Activated naive CD4-positive, alpha-beta T cell treated with anti-CD3 and anti-CD28 coated beads, Interleukin-2, amount 10 ng/mL, durations not matched to agents 7 days and 5 days (primary cell): ENCODE measurements at places on chromosomes 7 and 10.

DNA sequence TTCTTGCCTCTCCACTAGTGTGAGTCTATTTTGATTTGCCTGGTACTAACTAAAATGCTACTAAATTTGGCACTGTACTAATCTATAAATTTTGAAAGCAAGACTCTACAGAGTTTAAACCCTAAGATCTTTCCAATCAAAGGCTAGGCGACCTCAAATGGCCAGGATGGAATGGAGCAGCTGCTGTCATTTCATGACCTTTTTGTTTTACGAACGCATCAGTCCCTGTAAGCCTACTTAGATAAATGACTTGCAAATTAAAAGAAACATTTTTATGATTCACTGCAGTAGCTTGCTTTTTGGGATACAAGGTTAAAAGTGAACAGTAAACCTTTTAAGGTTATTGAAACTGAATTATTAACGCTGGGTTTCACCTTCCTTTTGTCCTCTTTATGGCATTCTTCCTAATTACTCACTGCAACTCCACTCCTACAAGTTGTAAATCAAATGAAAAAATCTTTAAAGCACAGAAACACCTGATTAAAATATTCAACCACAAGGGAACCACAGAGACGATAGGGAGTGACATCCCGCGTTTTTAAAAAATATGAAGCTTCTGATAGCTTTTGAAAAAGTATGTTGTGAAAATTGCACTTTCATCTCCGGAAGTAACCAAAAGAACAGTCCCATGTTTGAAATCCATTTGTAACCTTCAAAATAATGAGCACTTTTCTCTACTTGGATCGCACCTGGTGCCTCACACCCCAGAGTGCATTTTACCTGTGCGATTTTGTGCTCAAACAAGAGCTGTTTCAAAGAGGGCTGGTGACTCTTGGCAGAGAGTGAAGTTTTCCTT is 595.1 kb downstream of the PARD3 start:
- H3K36me3 ChIP-seq: no peaks in the 10 kb centered on the region
- H3K4me1 ChIP-seq: peaks cover 13% of the 10 kb centered on the region
- DNase-seq: no peak
- no peak overlapping the region for H3K4me3 ChIP-seq
- no peaks in the 10 kb centered on the region for H3K27me3 ChIP-seq

DNA sequence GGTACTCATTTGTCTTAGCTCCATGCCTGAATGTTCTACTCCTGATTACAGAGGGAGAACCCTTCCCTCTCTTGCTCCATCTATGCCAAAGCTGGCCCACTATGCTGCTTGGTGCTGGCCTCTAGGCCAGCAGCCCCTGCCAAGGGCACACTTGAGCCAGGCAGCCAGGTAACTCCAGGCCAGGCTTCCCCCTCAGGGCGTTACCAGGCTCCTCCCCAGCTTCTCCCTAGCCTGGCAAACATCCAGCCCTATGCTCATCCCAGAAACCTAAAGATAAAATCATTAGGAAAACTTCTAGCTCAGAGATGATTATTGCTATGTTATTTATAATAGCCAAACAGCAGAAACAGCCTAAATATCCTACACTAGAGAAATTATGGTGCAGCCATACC is 103.7 kb downstream of the KCNMA1 start:
- no peak overlapping the region for H3K27ac ChIP-seq
- H3K27me3 ChIP-seq: no peaks in the 10 kb centered on the region
- no peak overlapping the region for H3K4me3 ChIP-seq

GRCh38 chr7:157228864-157229422 is 90.2 kb downstream of the UBE3C start:
- peaks cover 28% of the 10 kb centered on the region for H3K36me3 ChIP-seq
- H3K4me3 ChIP-seq: no peak overlapping the region
- peak overlapping the region; percentile 37 for H3K27ac ChIP-seq
- no peaks in the 10 kb centered on the region for H3K27me3 ChIP-seq
- peaks cover 2% of the 10 kb centered on the region for H3K4me1 ChIP-seq

DNA sequence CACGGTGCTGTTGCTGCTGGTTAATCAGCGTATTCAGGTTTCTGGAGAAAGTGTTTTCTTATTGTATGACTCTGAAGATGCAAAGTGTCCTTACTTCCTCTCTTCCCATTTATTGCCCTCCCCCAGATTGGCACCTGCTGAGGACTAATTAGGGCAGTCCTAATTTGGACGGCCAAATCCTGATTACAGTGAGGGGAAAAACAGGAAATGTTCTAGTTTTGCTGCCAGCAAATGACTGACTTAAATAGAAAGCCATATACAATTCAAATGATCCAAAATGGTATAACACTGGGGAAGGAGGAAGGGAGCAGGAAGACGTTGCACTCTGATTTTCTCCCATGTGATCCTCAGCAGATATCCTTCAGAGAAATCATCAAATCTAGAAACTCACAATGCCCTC is 222.4 kb upstream of the LRGUK start:
- H3K4me3 ChIP-seq: no peak overlapping the region
- DNase-seq: no peak
- no peak overlapping the region for H3K27ac ChIP-seq
- H3K27me3 ChIP-seq: no peaks in the 10 kb centered on the region
- H3K4me1 ChIP-seq: no peaks in the 10 kb centered on the region

DNA sequence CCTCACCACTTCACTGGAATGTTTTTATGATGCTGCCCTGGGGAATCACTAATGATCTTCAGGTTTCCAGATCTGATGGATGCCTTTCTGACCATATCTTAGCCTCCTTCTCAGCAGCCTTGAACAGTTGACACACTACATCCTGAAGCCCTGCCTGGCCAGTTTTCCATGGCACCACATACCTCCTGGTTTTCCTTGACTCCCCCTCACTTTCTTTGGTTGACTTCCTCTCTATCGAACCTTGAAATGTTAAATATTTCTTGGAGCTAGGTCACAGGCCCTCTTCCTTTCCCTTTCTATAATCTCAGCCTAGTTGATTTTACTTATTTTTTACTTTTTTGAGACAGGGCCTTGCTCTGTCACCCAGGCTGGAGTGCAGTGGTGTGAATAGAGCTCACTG is 108.8 kb upstream of the CDK1 start:
- H3K36me3 ChIP-seq: peaks cover 11% of the 10 kb centered on the region
- no peaks in the 10 kb centered on the region for H3K27me3 ChIP-seq
- H3K4me1 ChIP-seq: no peaks in the 10 kb centered on the region
- no peak overlapping the region for H3K4me3 ChIP-seq
- DNase-seq: no peak

GRCh38 chr7:17331891-17332501 is 33.5 kb downstream of the AHR start:
- no peaks in the 10 kb centered on the region for H3K27me3 ChIP-seq
- H3K27ac ChIP-seq: no peak overlapping the region
- no peak for DNase-seq
- H3K36me3 ChIP-seq: peaks cover 52% of the 10 kb centered on the region
- no peak overlapping the region for H3K4me3 ChIP-seq

GRCh38 chr10:52198540-52198939 is 115.5 kb upstream of the DKK1 start:
- no peaks in the 10 kb centered on the region for H3K27me3 ChIP-seq
- no peaks in the 10 kb centered on the region for H3K4me1 ChIP-seq
- H3K27ac ChIP-seq: no peak overlapping the region
- H3K4me3 ChIP-seq: no peak overlapping the region
- H3K36me3 ChIP-seq: no peaks in the 10 kb centered on the region

DNA sequence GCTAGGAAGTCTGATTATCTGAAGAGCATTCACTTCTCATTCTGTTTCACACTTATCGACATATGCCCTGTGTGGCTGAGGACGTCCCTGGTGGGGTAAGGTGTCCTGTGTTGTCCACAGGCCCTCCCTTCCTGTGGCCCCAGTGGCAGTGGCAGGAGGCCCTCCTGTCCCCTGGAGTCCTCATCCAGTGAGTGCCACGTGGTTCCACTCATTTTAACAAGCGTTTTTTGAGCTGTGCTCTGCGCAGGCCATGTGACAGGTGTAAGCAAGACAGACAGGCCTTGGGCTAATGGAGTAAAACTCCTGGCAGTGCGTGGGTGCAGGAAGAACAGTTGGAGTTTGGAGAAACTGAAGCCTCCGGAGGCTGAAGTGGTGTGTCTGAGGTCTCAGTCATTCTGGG is 39.3 kb upstream of the PPIF start:
- H3K27ac ChIP-seq: no peak overlapping the region
- no peak for DNase-seq
- peaks cover 23% of the 10 kb centered on the region for H3K36me3 ChIP-seq
- peaks cover 4% of the 10 kb centered on the region for H3K4me1 ChIP-seq

GRCh38 chr10:68406111-68406814 is 814 bp downstream of the RUFY2 start:
- peak overlapping the region; percentile 76 for H3K27ac ChIP-seq
- no peaks in the 10 kb centered on the region for H3K36me3 ChIP-seq
- peak overlapping the region; percentile 88 for H3K4me3 ChIP-seq
- H3K27me3 ChIP-seq: no peaks in the 10 kb centered on the region
- peak; percentile 59 for DNase-seq

DNA sequence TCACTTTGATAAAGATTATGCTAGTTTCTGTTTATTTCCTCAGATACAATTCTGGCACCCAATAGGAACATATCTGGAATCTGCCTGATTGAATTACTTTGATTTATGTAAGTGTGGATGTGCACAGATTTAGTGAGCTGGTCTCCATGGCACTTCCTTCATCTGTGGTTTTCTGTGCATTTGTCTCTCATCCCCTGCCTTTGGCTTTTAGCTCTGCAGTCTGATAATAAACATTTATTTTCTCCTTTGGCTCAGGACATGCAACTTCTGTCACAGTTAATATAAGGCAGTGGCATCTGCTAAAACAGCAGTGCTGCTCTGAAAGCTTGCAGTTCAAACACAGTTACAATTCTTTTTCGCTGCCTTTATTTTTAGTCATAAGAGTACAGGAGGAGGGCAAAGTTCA is 273.7 kb upstream of the CHRM2 start:
- H3K27me3 ChIP-seq: no peaks in the 10 kb centered on the region
- DNase-seq: no peak
- no peak overlapping the region for H3K4me3 ChIP-seq

DNA sequence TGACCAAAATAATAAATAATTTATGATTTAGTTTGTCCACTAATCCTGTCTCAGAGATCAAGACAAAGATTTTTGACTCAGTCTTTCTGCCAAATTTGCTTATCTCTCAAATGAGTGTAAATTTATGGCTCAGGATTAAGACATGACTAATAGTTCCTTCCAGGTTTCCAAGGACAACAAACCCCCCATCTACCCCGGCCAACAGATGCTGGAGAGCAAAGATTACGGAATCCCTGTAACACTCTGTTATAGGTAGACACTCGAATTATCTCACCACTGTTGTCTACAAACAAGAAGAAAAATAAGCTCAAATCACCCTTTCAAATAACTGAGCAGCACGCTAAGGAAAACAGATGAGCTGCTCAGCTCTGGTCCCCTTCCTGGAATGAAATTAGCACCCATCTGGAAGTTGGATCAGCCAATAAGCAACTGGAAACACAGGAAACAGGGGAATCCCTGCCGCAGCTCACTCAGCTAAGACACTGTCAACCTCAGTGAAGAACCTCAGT is 56.8 kb upstream of the SVIL start:
- no peaks in the 10 kb centered on the region for H3K27me3 ChIP-seq
- H3K4me1 ChIP-seq: peaks cover 24% of the 10 kb centered on the region
- no peak overlapping the region for H3K4me3 ChIP-seq
- no peak overlapping the region for H3K27ac ChIP-seq
- peaks cover 4% of the 10 kb centered on the region for H3K36me3 ChIP-seq
- DNase-seq: no peak

DNA sequence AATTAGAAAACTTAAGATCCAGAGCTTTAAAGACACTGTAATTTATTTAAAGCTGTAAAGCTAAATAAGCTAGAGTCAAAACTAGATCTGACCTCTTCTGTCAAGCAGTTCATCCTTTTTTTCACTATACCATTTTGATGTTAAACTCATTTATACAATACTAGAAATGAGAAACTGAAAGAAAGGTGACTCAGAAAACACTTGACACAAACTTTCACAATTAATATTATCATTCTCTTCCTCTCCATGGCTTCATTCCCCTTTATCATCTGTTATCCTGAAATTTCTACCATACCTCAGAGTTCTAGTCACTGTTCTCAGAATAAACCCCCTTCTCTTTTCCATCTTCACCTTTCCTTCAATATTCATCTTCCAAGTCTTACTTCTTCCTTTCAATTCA is 1.3 kb downstream of the FIGNL1 start:
- H3K4me3 ChIP-seq: peak overlapping the region; percentile 91
- no peak for DNase-seq
- H3K27ac ChIP-seq: peak overlapping the region; percentile 92
- H3K4me1 ChIP-seq: peaks cover 59% of the 10 kb centered on the region
- H3K27me3 ChIP-seq: peaks cover 7% of the 10 kb centered on the region

GRCh38 chr10:6583447-6583846 is 3.4 kb upstream of the PRKCQ start:
- H3K36me3 ChIP-seq: peaks cover 80% of the 10 kb centered on the region
- peaks cover 44% of the 10 kb centered on the region for H3K4me1 ChIP-seq
- H3K27me3 ChIP-seq: no peaks in the 10 kb centered on the region
- peak; percentile 85 for DNase-seq
- H3K27ac ChIP-seq: peak overlapping the region; percentile 98
- peak overlapping the region; percentile 94 for H3K4me3 ChIP-seq

GRCh38 chr7:26192485-26193087 is 8.0 kb downstream of the HNRNPA2B1 start:
- DNase-seq: no peak
- H3K4me3 ChIP-seq: no peak overlapping the region
- H3K27ac ChIP-seq: peak overlapping the region; percentile 78
- peaks cover 91% of the 10 kb centered on the region for H3K36me3 ChIP-seq
- no peaks in the 10 kb centered on the region for H3K27me3 ChIP-seq

- no peaks in the 10 kb centered on the region for H3K27me3 ChIP-seq
- H3K27ac ChIP-seq: no peak overlapping the region
- no peaks in the 10 kb centered on the region for H3K4me1 ChIP-seq
- H3K36me3 ChIP-seq: no peaks in the 10 kb centered on the region
- H3K4me3 ChIP-seq: no peak overlapping the region
Measured at GRCh38 chr10:10110844-10111490, 906.7 kb upstream of the CELF2 start.

DNA sequence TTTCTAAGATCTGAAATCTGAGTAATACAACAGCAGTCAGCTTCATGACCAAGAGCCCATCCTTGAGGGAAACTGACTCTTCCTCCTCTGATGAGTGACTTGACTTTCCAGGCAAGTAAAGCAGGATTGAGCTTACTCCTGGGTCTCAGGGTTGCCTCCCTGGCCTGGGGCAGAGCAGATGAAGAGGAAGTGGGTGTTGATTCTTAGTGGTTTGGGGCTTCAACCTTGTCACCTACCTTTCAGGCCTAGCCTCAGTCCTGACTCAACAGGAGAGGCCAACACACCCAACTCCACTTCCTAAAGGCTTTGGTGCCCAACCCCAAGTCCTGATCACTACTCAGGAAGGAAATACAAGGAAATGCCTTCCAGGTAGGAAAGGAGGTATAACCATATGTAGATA is 54.1 kb downstream of the KCNMA1 start:
- no peaks in the 10 kb centered on the region for H3K36me3 ChIP-seq
- no peak overlapping the region for H3K27ac ChIP-seq
- H3K4me1 ChIP-seq: peaks cover 4% of the 10 kb centered on the region
- DNase-seq: no peak
- H3K27me3 ChIP-seq: no peaks in the 10 kb centered on the region
- no peak overlapping the region for H3K4me3 ChIP-seq

DNA sequence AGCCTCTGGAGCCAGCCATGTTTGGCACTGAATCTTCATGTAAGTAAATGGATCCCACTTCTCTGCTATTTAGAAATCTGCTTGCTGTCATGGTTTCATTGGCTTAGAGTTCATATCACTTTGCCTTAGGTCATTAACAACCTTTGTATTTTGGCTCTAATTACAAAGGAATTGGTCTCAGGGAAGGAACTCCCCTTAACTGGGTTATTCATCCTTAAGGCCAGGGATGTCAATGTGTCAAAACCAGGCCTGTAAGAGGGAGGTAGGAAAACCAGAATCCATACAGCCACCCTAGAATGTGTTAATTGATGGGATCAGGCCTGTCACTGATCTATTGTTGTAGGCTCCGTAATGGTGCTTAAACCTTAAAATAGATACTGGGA is 67.3 kb downstream of the ST7 start:
- H3K36me3 ChIP-seq: peaks cover 1% of the 10 kb centered on the region
- H3K27me3 ChIP-seq: no peaks in the 10 kb centered on the region
- H3K4me1 ChIP-seq: peaks cover 12% of the 10 kb centered on the region
- no peak for DNase-seq
- H3K4me3 ChIP-seq: no peak overlapping the region
